ENCODE measurements at places on chromosomes 1 and 21.

- no peak for DNase-seq
Observed at GRCh38 chr1:36503159-36503558, 20.4 kb upstream of the CSF3R start.

- no peak for DNase-seq
Observed at GRCh38 chr1:231931846-231932454, 305.4 kb downstream of the DISC1 start.

GRCh38 chr1:95122151-95122697 lies 5.1 kb downstream of the TLCD4 start:
- DNase-seq: no peak

DNA sequence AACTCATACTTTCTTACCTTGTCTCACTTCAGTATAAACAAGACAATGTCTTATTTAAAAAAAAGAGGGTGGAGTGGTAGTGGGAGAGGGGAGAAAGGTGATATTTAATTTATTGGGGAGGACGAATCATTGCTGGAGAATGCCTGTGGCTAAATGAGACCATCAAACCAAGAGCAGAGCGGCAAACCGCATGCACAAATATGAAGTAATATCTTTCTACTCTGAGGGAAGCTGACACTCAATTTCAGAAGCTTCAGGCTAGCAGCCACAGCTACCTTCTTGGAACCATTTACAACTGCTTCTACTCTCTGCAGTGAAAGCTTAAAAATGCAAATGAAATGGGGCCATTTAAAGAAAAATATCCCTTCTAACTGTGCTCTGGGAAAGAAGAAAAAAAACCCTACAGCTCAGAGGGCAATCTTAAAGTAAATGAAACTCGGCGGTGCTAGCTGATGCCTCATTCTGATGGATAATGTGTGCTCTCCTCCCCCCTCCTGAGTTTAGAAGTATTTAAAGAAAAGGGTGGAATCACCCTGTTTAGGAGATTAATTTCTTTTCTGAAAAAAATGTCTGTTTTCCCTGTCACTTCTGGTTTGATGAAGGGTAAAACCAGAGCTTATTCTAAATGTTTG lies 178.2 kb upstream of the CAMK1G start:
- DNase-seq: no peak

DNA sequence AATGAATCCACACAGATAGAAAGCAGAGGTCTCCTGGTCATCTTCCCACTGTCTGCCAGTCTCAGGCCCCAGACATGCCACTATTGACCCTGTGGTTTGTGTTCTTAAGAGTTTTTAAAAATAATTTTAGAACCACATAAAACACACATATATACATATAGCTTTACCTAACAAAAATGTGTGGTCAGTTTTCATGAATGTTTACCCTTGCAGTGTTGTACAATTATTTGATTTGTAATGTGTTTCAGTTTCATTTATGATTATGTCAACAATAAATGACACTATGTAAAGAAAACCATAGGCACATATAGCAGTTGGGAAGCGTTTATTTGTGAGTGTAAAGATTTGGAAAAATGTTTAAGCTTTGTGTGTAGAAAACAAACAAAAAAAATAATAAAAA lies 17.1 kb downstream of the CHAF1B start:
- DNase-seq: no peak

DNA sequence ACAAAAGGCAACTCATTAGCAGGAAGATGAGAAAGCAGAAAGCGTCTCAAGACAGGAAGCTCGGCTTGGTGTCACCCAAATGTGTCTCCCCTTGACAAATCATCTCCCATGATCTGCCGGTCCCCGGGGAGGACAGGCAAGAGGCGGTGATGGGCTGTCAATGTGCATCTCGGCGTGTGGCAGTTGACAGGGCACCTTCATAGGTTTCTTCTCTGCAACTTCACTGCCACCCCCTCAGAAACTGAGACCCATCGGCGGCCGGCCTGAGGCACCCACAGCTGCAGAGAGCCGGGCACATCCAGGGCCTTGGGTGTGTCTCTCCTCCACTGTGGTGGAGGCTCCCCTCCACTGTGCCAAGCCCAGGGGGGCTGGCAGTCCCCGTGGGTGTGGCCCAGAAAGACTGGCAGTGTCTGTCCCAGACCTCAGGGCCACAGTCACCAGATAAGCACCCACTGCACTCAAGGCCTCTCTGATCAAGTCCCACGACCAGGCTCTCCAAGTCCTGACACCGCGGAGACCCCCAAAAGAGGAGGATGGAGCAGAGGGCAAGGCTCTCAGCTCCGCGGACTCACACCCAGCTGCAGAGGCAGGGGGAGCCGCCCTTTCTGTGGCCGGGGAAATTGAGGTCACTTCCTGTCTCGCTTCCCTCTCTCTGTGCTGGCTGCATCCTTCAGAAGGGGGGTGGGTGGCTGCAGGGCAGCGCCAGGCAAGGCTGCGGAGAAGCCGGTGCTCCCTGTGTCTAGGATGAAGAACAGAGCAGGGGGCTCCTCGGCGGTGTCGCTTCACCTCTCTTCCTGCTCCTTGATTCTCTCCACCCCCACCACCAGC lies 39.6 kb upstream of the LBR start:
- no peak for DNase-seq

GRCh38 chr1:14415396-14415795 lies 183.1 kb upstream of the KAZN start:
- no peak for DNase-seq

DNA sequence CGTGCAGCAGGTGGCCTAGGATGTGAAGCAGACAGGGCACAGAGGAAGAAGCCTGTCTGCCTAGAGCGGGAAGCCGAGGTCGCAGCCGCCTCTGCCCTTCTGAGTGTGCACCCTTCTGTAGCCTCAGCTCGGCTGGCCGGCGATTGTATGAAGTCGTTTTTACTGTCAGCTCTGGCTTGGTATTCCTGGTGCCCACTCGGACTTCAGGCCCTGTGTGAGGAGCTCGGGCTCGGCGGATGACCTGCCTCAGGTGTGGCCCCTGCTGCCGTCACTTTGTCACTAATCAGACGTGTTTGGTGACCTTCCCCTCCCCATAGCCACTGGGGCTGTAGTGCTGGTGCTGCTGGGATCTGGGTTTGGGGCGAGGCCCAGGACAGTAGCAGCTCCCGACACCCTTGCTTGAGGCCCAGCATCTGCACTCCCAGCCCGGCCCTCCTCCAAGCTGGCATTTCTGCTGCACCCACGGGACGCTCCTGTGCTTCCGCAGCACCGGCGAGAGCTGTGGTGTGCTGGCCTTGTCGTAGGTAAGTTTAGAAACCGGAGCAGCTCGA lies 18.1 kb downstream of the SLX9 start:
- no peak for DNase-seq

DNA sequence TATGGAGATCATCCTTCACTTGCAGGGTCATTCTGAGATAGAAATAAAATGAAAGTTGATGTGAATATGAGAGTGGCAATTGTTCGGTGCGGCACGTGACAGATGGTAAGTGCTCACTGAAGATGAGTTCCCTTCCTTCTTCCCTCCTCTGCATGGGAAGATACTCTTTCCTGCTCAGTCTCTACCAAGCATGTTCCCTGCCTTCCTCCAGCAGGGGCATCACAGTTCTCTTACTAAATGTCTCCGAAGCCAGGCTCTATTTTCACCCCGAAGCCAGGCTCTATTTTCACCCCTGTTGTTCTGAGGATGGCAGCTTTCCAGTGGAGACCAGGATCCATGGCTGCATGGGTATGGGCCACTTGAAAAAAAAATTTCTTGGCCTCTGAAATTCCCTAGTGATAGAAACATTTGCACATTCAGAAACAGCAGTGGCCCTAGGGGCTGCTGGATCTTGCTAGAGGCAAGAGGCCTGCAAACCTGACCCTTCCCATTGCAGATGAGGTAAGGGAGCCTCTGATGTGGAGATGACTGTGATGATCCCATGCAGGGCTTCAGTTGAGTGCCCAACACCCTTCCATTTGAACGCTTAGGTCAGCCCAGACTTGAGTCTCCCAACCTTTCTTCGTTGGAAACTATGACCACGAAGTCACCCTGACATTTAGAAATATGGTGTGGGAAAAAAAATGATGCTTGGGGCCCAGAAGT lies 123.7 kb upstream of the HMGB4 start:
- no peak for DNase-seq

- no peak for DNase-seq
Observed at GRCh38 chr1:151502035-151502700, 9.0 kb upstream of the CGN start.

GRCh38 chr1:193533853-193534252 lies 347.4 kb upstream of the B3GALT2 start:
- DNase-seq: no peak

GRCh38 chr1:32052887-32053286 lies 19.9 kb upstream of the TMEM39B start:
- no peak for DNase-seq

DNA sequence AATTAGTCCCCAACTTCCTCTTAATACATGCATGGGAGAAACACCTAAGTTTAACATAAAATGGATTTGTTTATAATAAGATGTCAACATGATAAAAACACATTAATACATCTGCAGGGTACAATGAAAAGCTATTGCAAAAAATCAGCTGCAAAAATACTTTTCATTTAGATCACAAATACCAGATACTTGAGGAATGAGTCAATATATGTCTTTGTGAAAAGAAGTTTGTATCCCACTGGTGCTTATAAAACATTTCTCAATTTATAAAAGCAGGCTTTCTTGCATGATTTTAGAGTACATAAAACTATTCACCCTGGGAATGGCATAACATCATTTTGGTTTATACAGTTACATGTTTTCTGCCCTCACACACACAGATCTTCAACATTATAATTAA lies 18.6 kb upstream of the PRKAA2 start:
- DNase-seq: no peak

DNA sequence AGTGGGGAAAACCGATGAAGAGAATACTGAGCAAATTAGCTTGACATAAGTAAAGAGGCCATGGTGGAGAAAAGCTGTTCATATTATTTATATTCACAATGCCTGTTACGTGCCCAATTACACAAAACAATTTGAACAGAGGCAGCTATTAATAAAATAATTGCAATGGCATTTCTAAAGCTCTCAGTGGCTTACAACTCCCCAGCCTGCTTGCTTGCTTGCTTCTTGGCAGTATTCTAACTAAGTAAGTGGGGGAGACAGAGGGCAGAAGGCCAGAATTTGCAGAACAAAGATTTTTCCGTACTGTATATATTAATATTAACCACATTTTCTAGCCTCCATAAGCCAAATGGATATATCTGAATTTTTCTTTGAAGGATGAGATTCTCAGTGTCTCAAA lies 12.9 kb downstream of the PTPN14 start:
- no peak for DNase-seq

- DNase-seq: no peak
Observed at GRCh38 chr1:62428351-62428750, 8.5 kb upstream of the USP1 start.

- no peak for DNase-seq
Observed at GRCh38 chr1:60091195-60091715, 17.7 kb upstream of the C1orf87 start.

DNA sequence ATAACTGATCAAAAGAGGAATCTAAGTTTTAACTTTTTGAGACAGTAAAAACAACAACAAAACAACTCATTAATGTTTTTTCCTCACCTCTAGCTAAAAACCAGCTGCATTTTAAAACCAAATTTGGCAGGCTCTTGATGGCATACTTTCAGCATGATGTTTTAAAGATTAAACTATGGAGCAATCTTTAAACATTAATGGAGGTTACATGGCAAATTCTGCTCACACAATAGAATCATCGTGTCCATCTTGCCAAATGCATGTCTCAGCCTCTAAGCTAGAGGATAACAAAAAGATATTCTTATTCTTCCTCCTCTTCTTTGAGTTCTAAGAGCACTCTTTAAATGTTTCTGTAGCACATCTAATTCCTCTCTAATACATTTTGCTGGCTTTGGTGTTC lies 579.8 kb upstream of the PKN2 start:
- DNase-seq: no peak

DNA sequence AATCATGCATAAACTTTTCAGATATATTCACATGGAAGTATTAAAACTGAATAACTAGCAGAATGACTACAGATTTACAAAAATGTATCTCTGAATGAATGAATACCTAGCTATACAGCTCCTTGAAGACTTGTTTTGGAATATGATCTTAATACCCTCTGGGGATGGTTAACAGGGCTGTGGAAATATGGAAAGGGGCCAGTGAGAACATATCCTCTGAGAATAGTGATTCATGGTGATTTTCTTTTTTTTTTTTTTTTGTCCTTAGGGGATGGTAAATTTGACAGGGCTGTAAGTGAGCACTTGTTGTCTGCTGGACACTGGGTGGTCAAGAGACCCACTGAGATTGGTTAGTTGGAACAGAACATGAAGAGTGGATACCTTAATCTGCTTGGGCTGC lies 80.7 kb upstream of the HP1BP3 start:
- no peak for DNase-seq

DNA sequence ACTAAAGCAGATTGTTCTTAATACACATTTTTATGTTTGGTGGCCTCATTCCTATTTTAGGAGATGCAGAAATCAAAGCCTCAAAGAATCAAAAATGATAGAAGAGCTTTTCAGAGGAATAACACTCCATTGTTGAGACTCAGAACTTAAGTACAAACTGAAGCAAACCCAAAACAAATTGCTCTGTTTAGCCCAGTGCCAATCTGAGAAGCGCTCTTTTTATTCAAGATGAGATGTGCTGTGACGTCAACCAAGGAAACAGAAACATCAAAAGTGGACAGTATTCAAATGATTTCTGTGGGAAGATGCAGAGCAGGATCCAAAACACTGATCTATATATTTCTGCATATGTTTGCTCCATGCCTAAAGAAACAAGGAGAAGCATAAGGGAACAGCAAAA lies 18.0 kb downstream of the COLGALT2 start:
- DNase-seq: no peak

DNA sequence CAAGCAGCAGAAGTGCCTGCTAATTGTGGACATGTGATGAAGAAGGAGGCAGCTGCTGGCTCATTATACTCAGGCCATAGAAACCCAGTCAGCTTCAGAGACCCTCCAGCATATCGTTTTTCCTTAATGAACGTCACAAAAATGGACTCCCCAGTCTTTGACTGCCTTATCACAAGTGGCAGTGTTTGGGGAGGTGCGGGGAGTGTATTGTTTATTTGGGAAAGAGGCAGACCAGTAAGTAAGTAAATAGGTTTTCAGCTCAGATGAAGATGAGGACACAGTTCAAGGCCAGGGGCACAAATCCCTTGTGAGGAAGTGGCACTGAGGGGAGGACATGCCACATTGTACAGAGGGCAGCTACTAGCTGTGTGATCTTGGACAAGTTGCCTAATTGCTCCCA lies 43.5 kb upstream of the NRDC start:
- DNase-seq: no peak

DNA sequence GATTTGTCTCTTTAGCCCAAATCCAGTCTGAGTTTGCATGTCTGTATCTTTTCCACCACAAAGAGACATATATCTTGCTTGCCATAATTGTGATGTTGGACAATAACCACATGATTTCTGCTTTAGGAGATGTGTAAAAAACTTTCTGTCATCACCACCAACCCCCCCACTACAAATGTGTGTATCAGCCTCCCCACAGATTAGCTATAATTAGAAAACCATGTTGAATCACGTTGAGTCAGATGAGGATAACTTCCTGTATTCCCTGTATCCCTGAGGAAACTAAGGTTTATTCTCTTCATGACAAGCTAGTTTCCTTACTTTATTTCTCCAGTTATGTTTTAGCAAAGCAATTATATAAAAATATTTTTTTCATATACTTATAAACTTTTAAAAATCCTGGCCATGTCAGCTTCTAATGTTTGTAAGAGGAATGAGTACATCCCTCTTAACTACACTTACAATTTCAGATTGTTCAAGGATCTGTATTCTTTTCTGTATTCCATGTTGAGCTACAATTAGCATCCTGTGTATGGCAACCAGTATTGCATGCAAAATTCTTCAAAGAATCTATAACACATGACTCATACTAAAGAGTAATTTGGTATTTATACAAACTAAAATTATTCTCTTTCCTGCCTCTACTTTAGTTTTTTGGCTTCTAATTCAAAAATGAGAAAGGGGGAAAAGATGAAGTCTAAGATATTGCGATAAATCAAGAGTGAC lies 143.0 kb downstream of the FMN2 start:
- no peak for DNase-seq

Measured in left forelimb (tissue), 1 donor.